ENCODE measurements at places on chromosomes 11 and 22.

DNA sequence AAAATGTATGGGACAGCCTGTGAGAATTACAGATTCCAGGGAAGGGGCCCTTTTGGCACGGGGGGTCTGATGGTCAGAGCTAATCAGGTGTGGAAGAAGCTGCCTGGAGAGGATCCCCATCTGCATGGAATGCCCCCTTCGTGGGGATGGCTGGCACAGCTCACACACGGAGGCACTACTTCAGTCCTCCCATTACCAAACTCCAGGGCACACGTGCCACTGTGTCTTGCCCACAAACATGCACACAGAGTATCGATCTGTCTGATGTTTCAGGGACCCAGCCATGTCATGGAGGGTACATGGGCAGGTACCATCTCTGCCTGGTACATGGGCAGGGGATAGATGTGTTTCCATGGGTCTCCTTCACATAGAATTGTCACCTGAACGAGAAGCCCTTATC lies 14.7 kb downstream of the KCNQ1OT1 start:
- no peak for DNase-seq

DNA sequence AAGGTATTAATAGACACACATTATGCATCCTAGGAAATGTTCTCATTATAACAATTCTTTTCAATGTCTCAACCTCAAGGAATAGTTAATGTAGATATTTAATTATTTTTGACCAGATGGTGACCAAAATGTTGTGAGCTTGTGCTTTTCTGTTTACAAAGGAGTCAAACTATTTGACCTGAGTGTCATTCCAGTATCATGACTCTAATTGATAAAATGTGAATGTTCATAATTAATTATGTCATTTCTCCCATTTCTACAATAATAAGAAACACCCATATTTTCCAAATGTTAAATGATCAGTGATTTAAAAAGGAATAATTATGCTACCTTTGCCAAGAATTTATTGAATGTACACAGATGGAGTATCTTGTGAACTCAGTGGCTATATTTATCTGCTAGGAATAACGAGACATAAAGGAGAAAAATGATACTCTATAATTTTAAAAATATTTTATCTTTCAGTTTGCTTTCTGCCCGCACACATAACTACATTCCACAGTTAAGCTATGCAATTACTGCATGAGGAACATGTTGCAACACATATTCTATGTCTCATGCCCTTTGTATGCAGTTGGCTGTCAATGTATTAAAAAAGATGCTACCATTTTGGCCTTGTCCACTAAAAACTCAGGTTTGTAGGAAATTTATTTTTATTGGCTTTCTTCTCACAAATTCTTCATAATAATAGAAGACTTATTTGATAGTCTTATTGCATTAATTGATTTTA lies 376.7 kb upstream of the CCDC179 start:
- no peak for DNase-seq

DNA sequence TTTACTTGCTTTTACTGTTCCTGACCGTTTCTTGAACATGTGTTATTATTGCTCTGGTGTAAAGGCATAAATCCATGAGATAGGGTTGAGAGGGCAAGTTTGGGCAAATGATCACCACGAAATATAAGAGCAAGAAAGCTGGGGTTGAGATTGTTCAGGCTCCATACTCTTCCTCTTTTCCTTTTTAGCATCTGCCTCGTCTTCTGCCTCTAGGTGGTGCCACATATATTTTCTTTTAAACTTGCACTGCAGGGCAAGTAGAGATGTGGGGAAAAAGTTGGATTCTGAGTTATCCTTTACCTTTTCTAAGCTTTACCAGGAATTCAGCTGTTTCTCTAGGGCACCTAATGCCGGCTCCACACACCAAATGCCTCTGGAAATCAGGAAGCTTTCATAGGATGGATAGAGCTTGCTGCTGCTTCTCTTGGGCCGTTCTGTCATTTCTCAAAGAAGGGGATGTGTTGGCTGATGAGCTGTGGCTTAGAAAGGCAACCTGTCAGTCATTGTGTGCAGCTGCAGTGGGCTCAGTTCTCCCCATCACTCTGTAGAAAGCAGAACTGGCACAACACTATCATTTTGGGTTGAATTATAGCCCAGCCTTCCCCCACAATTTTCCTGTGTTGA lies 98.2 kb downstream of the LDLRAD3 start:
- DNase-seq: no peak

GRCh38 chr11:65894034-65894591 lies 3.6 kb downstream of the CCDC85B start:
- no peak for DNase-seq

DNA sequence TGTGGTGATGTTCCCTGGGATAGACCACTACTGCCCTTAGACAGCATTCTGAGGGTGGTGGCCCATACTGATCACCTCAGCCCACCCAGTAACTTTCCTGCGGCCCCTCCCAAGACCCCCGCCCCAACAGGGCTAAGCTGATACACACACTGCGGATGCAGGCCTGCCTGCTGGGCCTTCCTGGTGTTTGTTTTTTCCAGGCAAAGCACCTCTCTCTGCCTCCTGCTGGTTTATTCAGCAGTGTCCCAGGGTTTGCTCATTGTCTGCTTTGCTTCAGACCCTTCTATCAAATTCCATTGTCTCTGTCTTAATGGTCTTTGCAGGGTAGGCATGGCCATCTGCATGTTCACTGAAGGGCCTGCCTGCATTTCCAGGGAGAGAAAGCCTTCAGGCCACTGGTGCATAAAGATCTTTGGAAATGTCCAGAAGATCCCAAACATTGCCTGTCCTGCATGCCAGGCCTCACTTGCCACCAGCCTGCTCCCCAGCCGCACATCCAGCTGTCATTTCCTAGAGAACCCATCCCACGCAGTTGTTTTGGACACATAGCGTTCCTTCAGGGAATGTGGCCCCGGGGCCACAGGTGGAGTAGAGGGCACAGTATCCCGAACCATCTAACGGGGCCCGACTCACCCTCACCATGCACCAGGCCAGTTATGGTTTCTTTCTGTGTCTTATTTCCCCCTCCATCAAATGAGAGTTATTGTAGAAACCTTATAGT lies 50.2 kb downstream of the BCR start:
- DNase-seq: no peak

DNA sequence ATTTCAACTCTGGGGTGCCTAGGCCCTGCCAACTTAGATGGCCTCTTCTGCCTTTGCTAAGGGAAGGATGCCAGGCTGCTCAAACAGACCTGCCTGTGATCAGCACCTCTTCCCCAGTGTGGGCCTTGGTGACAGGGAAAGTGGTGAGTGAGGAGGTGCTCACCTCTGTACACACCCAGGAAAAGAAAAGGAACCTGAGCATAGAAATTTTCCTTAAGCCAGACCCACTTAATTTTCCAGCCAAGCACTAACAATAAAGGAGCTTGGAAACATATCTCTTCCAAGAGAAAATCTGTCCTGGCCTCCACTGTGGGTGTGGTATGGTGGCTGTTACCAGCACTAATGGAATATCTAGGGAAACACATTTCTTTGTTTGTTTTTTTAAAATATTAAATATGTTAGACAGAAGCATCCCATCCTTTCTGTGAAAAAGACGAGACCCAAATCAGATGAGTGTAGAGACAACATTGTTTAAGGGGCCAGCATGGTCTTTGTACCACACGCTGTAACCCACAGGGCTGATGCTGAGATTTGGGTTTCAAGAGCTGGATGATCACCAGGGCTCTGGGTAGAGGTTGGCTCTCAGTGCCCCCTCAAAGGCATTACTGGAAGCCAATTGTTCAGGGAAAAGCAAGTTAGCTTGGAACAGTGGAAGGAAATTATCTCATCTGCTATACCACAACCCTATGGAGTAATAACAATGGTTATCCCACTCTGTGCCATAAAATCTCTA lies 472.2 kb downstream of the INSC start:
- no peak for DNase-seq

GRCh38 chr11:126478466-126478865 lies 123.0 kb downstream of the ST3GAL4 start:
- no peak for DNase-seq

GRCh38 chr22:41801147-41801819 lies 804 bp downstream of the CCDC134 start:
- DNase-seq: no peak

- DNase-seq: peak; percentile 40
Observed at GRCh38 chr22:42947211-42947990, 67.5 kb downstream of the PACSIN2 start.
